Activated T-helper 2 cell treated with anti-CD3 and anti-CD28 coated beads, Interferon-gamma antibody, Interleukin-2, Interleukin-4, amounts not matched to agents 10 μg/mL and 5 μg/mL and 100 μg/mL, durations not matched to agents 14 hours and 24 hours and 36 hours (primary cell): ENCODE measurements at places on chromosomes 1 and 21. TPM values are rescaled to one million over a fixed set of nuclear protein-coding genes. Genes with fewer than 3 reads are reported as not detected.

DNA sequence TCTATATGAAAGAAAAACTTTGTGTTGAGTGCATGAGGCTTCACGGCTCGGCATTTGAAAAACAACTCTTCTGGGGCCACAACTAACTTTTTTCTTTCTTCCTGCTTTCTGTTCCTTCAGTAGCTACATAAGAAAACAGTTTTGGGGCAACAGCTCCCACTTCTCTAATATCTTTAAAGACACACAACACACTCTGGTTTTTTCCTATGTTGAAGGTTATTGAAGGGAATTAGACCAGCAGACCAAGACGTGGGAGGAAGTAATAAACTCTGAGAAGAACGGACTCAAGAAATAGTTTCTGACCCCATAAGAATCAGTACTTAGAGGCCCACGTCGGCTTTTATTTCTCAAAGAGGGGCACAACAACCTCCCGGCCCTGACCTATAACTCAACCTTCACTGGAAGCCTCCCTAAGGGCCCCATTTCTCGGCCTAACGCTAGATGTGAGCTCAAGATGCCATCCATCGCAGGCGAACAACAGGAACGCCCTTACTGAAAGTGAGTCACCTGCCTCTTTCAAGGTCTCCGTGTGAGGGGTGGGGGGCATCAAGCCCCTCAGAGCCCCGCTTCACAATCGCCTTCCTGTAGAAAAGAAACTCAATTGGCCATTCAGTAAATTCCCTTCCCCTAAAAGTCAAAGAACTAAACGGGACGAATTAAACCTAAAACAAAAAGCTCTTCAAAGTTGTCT is 844 bp downstream of the ZMYM6 start:
- H3K4me3 ChIP-seq = peak overlapping the region; percentile 90
- peak overlapping the region; percentile 89 for H3K27ac ChIP-seq
- H3K36me3 ChIP-seq = peaks cover 23% of the 10 kb centered on the region
- peaks cover 23% of the 10 kb centered on the region for H3K4me1 ChIP-seq

- peaks cover 16% of the 10 kb centered on the region for H3K27me3 ChIP-seq
- H3K27ac ChIP-seq = peak within 1 kb of the TSS; percentile 28
- peak within 1 kb of the TSS; percentile 77 for H3K4me3 ChIP-seq
- DNase-seq = peak; percentile 62
Observed at GRCh38 chr1:1349256-1350012, at the start of gene DVL1. TSS of gene DVL1 (minus strand) at chr1:1349418. CDS start at chr1:1349065, 353 bp downstream.

- H3K4me1 ChIP-seq = peaks cover 15% of the 10 kb centered on the region
- peak overlapping the region; percentile 98 for H3K27ac ChIP-seq
- DNase-seq = no peak
- peak overlapping the region; percentile 98 for H3K4me3 ChIP-seq
Observed at GRCh38 chr1:204409836-204410687, 1.6 kb downstream of the PPP1R15B start.

DNA sequence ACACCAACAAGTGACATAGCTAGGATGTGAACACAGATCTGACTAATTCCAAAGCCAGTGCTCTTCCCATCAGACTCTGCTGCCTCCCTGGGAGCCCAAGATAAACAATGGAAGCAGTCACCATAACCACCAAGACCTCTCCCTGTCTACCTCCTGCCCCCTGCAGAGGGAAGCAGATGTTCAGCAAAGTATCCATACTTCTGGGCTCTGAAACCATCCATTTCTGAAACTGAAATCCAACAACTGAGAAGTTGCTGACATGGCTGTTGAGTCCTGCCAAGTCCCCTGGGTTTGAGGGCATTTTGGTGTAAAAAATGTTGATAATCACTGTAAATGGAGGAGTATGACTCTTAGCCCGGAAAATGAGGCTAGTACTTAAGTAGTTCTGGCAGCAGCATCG is 102.1 kb downstream of the TYW3 start:
- H3K4me3 ChIP-seq = no peak overlapping the region
- no peak overlapping the region for H3K27ac ChIP-seq
- no peaks in the 10 kb centered on the region for H3K4me1 ChIP-seq
- no peak for DNase-seq

UBE2U gene
- total RNA-seq = not detected in 2 replicates

GRCh38 chr1:161061419-161061818 is 8.3 kb downstream of the ARHGAP30 start:
- no peaks in the 10 kb centered on the region for H3K27me3 ChIP-seq
- peaks cover 66% of the 10 kb centered on the region for H3K36me3 ChIP-seq
- no peak overlapping the region for H3K4me3 ChIP-seq
- H3K4me1 ChIP-seq = peaks cover 32% of the 10 kb centered on the region
- no peak for DNase-seq
- no peak overlapping the region for H3K27ac ChIP-seq

ZMYM4 gene
- total RNA-seq = 31.9 and 35.1 TPM in 2 replicates

MATN1 gene
- 0.21 and 0.44 TPM in 2 replicates for total RNA-seq

SAMD13 gene
- 0.30 and 0.44 TPM in 2 replicates for total RNA-seq

GRCh38 chr1:219687779-219688178 is 74.9 kb upstream of the ZC3H11B start:
- H3K4me3 ChIP-seq = no peak overlapping the region
- H3K27ac ChIP-seq = no peak overlapping the region
- no peaks in the 10 kb centered on the region for H3K27me3 ChIP-seq
- no peaks in the 10 kb centered on the region for H3K36me3 ChIP-seq
- no peak for DNase-seq

DLGAP3 gene
- total RNA-seq = 0.32 and 0.48 TPM in 2 replicates

GRCh38 chr1:214249651-214250050 is 31.3 kb upstream of the SMYD2 start:
- H3K36me3 ChIP-seq = no peaks in the 10 kb centered on the region
- H3K4me1 ChIP-seq = peaks cover 12% of the 10 kb centered on the region
- no peak overlapping the region for H3K4me3 ChIP-seq
- DNase-seq = no peak

CTSE gene
- not detected in 2 replicates for total RNA-seq

S100A12 gene
- total RNA-seq = not detected in 2 replicates

DNA sequence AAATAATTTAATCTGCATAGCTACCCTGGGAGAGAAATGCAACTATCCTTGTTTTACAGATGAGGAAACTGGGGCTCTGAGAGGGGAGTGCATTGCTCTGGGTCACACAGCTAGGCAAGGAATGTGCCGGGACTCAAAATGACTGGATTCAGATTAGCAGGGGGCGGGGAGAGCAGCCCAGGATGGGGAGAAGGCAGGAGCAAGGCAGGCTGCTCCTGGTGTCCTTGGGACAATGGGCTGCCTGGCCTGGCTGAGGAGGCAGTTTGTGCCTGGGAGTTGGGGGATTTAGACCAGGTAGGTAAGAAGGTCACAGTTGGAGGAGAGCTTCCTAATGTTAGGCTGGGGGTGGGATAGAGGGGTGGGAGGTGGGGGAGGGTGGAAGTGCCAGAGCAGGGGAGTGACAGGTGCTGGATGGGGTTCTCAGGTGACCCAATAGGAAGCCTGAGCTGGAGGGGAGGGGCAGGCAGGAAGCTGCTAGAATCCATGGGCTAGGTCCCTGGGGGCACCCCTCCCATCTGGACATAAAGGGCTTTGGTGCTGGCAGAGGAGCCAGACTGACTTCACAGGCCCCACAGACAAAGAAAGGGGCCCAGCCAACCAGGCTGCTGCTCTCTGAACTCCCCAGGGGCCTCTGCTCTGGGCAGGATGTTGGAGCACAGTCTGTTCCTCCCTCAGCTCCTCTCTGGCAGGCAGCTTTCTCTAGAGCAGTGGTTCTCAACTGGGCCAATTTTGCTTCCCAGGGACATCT is 29.0 kb downstream of the TRIM62 start:
- DNase-seq = no peak
- no peak overlapping the region for H3K27ac ChIP-seq
- H3K27me3 ChIP-seq = no peaks in the 10 kb centered on the region
- H3K36me3 ChIP-seq = peaks cover 4% of the 10 kb centered on the region

- no peak for DNase-seq
- H3K27me3 ChIP-seq = no peaks in the 10 kb centered on the region
- no peak overlapping the region for H3K4me3 ChIP-seq
- H3K4me1 ChIP-seq = peaks cover 2% of the 10 kb centered on the region
- H3K27ac ChIP-seq = no peak overlapping the region
- peaks cover 3% of the 10 kb centered on the region for H3K36me3 ChIP-seq
Observed at GRCh38 chr1:243345205-243345604, 89.4 kb downstream of the SDCCAG8 start.

NCF2 gene
- total RNA-seq = 2.2 and 2.6 TPM in 2 replicates

ETV3 gene
- 240 TPM in 2 replicates for total RNA-seq

DNA sequence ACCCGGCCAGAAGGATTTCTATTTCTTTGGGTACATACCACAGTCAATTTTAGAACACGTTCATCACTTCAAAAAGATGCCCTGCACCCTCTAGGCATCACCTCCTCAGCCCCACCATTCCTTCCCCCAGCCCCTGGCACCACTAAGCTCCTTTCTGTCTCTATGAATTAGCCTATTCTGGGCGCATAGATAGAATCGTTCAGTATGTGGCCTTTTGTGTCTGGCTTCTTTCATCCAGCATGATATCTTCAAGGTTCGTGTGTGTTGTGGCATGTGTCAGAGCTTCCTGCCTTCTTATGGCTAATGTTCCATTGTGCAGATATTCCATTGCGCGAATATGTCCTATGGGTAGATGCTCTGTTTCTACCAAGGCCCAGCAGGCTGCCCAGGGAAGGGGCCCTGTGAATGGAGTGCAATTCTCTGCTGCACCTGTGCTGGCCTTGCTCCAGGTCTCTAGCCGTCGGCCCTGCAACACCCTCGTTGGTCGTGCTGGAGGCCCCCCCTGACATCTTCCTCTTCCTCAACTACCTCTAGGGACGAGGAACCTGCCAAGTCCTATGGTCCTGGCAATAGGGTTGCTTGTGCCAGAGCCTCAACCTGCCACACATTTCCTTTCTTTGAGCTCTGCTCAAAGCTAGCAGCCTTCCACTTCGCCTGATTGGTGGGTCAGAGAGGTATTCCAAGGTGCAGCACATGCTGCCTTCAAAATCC is 113.5 kb downstream of the RIPK4 start:
- no peak overlapping the region for H3K4me3 ChIP-seq
- no peak for DNase-seq
- H3K27me3 ChIP-seq = peaks cover 2% of the 10 kb centered on the region
- H3K36me3 ChIP-seq = no peaks in the 10 kb centered on the region
- no peak overlapping the region for H3K27ac ChIP-seq
- H3K4me1 ChIP-seq = no peaks in the 10 kb centered on the region

DNA sequence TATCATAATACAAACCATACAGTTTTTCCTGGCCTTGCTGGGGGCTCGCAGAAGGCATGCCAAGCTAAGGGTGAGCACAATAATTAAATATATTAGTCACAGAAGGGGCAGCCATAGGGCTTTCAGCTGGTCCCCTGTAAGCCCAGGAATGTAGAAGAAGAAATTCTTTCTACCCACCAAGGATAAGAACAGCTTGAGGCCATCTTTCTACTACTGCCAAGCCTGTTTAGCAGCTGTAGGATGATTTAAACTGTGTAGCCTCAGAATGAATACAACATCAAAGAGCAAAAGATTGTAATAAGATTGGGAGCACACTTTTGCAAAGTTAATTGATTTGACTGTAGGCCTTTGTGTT is 171.5 kb downstream of the LRRC7 start:
- DNase-seq = no peak
- no peaks in the 10 kb centered on the region for H3K27me3 ChIP-seq
- no peaks in the 10 kb centered on the region for H3K36me3 ChIP-seq
- no peak overlapping the region for H3K4me3 ChIP-seq
- no peaks in the 10 kb centered on the region for H3K4me1 ChIP-seq
- no peak overlapping the region for H3K27ac ChIP-seq

EPS15 gene
- total RNA-seq = 50.1 and 54.1 TPM in 2 replicates

DNA sequence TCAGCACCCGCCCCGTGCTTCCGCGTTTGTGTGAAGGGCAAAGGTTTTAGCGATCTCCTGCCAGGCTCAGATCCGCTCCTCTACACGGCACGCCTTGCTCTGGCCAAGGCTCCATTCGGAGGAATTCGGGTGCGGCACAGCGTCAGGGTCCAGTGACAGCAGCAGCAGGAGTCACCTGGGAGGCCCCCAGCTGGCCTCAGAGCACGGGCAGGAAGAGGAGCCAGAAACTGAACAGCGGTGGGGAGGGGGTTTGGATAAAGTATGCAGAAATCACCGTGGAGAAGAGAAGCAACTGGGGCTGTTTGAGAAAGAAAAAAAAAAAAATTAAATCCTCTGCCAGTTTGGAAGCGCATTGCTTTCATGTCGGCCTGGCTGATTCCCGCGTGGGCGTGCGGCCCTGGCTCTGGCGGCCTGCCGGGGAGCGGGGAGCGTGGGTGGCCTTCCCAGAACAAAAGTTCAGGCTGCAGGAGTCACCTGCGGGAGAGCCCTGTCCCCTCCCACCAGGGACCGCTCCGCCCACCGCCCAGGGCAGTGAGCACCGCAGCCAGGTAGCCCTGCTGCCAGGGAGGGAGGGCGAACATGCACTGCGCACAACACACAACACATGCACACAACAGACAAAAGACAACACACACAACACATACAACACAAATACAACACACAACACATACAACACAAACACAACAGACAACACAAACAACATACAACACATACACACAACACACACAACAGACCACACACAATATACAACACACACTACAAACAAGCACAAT is 107.6 kb downstream of the ETS2 start:
- no peak overlapping the region for H3K27ac ChIP-seq
- no peaks in the 10 kb centered on the region for H3K36me3 ChIP-seq
- DNase-seq = no peak
- H3K4me3 ChIP-seq = no peak overlapping the region

DNA sequence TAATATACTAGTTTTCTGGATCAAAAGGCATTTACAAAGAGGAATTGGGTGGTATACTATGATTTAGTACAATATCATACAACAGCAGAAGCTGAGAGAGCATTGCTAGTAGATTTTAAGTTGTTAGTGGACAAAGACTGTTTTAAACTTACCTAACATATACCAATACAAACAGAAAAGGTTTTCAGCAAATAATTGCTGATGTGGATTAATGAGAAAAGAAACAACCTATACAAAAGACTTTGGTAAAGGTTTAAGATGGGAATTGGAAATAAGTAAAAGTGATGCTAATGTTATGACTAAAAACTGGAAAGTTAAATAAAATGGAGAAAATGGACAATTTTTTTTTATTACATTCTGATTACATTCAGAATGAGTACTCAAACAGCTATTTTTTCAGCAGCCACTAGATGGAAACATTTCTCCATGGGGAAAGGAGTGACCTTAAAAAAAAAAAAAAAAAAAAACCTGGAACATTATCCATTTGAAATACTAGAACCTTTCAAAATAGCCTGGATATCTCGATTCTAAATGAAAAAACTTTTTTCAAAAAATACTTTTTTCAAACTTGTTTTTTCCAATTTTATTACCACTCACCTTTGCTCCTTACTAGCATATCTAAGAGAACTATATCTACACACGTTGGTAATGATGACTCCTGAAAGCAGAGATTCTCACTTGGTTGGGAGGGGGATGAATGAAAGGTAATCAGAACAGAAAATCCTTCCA is 55.4 kb downstream of the EPRS1 start:
- H3K27me3 ChIP-seq = no peaks in the 10 kb centered on the region
- DNase-seq = no peak
- H3K4me1 ChIP-seq = no peaks in the 10 kb centered on the region
- peaks cover 60% of the 10 kb centered on the region for H3K36me3 ChIP-seq
- H3K4me3 ChIP-seq = no peak overlapping the region

- H3K36me3 ChIP-seq = no peaks in the 10 kb centered on the region
- H3K27ac ChIP-seq = no peak overlapping the region
- H3K4me3 ChIP-seq = no peak overlapping the region
- H3K27me3 ChIP-seq = no peaks in the 10 kb centered on the region
- H3K4me1 ChIP-seq = peaks cover 3% of the 10 kb centered on the region
- DNase-seq = no peak
Observed at GRCh38 chr1:154371436-154371835, 33.7 kb upstream of the IL6R start.

ACKR1 gene
- total RNA-seq = not detected in 2 replicates

GRCh38 chr1:231217056-231217455 is 24.0 kb upstream of the GNPAT start:
- no peak overlapping the region for H3K4me3 ChIP-seq
- no peaks in the 10 kb centered on the region for H3K36me3 ChIP-seq
- peaks cover 7% of the 10 kb centered on the region for H3K4me1 ChIP-seq
- no peak overlapping the region for H3K27ac ChIP-seq
